ENCODE measurements at places on chromosomes 1 and 21. TPM values are rescaled to one million over a fixed set of nuclear protein-coding genes. Genes with fewer than 3 reads are reported as not detected.

DNA sequence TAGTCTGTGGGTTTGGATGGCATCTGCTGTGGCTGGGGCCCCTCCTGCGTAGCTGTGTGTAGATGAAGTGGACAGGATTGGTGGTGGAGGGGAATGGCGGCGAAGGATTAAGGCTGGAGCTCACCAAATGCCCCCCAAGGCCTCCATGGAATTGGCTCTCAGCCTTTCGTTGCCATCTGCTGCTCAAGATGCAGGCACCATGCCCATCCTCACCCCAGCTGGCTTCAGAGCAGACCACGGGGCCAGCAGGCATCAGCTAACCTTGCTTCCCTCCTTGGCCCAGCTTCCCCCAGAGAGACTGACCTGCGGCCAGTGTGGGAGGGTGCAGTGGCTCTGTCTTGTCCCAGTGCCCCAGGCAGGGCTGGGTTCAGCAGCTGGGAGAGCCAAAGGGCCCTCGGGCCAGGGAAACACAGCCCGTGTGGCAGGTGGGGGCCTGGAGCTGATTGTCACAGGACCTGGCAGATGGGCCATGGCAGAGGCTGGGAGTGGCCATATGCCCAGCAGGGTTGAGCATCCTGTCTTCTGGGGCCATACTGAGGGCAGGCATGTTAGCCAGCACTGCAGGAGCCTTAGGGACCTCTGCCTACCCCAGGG lies 66.8 kb upstream of the ACTL8 start:
- DNase-seq: no peak

DNA sequence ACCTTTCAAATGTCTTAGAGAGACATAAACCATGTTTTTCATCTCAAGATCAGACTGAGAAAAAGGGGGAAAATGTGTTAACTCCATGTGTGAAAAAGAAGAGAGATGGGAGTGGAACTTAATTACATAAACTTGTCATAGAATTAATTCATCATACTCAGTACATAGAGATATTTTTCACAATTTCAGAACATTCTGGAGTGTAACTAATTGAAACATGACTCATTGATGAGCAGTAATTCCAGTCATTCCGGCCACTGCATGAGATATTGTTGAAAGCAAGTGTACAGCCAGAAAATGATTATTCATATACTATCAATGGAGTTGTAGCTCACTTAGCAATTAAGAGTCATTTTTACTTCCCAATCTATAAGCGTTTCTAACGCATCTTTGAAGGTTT lies 739.3 kb downstream of the LTN1 start:
- DNase-seq: no peak

DNA sequence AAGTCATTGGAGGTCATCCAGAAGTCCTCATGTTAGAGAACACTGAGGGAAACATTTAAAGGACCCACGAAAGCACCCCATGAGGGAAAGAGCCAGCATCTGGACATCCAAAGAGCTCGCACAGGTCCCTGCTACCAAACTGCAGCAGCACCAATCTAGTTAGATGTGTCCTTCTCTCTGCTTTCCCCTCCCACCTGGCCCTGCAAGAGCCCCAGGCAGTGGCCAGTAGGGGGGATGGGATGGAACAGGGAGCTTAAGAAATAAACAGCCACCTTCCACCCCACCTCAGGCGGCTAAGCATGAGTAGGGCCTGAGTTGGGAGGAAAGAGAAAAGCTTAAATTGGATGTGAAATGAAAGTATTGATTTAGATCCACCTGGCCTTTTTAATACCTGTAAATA lies 175.9 kb upstream of the KCND3 start:
- no peak for DNase-seq

The GBP5 gene
- total RNA-seq: 0.20 TPM

- DNase-seq: no peak
Measured at GRCh38 chr21:20302084-20302483, 696.1 kb upstream of the NCAM2 start.

The KIF17 gene
- total RNA-seq: 0.13 TPM

Data from pulmonary artery endothelial cell (primary cell).